ENCODE measurements at places on chromosomes 3 and 15.

- peak; percentile 28 for DNase-seq
These were observed 47.4 kb downstream of the MRPL46 start for GRCh38 chr15:88419830-88420229.

DNA sequence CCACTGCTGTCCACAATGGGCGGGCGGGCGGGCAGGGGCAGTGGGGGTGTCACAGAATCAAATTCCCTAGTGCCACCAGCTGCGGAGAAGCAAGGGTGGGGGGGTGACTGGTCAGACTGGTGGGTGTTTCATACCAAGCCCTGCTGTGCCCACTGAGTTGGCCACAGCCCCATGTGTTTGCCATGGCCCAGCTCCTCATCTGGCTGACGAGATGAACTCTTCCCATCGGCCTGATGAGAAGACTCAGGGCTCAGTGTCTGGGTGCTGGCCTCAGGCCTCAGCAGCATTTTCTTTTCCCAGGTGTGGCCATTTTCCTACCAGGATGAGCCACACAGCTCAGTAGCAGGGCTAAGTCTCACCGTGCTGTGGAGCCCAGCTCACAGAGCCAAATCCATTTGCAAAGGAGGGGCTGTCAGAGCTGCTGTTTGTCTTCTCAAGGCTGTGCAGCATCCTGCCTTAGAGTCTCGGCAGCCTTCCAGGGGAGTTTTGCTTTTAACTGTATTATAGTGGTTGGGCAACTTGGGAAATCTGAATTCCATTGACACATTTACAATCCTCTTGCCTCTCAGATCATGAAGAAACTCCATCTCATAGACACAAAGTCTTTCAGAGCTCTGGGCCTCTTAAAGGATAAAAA is 176.8 kb downstream of the ABHD5 start:
- no peak for DNase-seq

DNA sequence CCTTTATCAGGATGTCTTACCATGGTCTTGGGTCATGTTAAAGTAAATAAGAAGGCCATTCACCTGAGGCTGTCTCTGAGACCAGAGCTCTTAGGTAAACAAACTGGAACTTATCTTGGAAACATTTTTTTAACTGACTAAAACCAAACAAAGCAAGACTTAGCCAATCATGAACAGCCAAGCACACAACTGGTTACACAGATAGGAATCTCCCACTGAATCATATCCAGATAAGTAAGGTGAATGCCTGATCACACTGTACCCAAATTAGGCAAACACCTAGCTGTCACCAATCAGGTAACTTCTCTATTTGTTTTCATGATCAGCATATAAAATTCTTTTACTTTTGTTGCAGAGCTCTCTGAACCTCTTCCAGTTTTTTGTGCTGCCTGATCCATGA is 205.4 kb downstream of the CNTN3 start:
- no peak for DNase-seq

GRCh38 chr3:108516881-108517280 is 6.5 kb upstream of the MYH15 start:
- no peak for DNase-seq

DNA sequence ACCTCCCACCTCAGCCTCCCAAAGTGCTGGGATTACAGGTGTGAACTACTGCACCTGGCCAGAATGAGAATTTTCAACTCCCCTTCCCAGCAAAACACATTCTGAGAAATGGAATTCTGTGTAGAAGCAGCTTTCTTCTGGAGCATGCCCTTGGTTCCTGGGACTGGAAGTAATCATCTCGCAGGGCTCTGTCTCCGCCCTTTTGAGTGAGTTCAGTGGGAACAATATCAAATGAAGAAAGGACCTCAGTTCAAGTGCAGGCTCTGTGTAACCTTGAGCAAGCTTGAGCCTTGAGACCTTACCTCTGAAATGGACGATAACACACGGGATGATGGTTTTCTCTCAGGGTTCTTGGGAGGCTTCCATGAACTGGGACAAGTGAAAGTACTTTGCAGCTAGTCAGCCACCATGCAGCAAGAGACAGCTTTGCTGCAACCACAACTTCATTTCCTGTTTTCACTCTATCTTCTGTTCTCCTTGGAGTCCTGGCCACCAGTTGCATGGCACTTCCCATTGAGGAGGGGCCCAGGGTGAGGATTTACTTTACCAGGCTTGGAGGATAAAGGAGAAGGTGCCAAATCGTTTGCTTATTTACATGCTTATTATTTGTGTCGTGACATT is 35.7 kb upstream of the IGF1R start:
- no peak for DNase-seq

DNA sequence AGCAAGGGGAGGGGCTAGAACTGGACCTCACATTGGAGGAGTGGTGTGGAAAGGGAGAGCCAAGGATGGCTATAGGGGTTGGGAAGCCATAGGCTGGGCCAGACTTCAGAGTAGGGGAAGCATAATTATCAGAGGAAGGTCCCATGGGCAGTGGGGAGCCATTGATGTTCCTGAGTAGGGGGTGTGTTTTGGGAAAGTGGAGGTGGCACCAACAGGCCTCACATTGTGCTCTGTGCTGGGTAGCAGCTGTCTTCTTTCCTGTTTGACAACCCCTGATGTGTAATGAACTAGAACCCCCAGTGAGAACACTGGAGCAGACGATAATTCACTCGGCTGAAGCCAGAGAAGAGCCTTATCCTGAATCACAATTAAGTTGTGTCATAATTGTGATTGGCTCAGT is 41.2 kb downstream of the SLC6A11 start:
- DNase-seq, result no peak

DNA sequence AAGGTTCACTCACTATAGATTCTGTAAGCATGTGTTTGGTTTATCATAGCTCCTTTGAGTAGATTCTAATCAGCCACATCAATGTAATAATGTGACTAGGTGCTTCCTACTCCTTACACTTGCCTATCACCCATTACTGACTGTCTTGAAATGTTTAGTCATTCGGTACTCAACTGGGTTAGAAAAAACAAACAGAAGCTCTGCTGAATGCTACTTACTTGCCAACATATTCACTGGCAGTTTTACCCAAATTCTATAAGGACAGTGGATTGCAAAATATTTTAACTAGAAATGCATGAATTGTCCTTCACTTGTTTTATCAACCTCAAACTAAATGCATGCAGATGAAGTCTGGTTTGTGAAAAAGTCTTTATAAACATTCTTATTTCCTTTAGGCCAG is 352.1 kb upstream of the ALCAM start:
- DNase-seq, result no peak

- no peak for DNase-seq
These were observed 232.6 kb downstream of the ABHD5 start for GRCh38 chr3:43923104-43923882.

GRCh38 chr3:72112435-72112834 is 327.5 kb upstream of the PROK2 start:
- DNase-seq, result no peak

DNA sequence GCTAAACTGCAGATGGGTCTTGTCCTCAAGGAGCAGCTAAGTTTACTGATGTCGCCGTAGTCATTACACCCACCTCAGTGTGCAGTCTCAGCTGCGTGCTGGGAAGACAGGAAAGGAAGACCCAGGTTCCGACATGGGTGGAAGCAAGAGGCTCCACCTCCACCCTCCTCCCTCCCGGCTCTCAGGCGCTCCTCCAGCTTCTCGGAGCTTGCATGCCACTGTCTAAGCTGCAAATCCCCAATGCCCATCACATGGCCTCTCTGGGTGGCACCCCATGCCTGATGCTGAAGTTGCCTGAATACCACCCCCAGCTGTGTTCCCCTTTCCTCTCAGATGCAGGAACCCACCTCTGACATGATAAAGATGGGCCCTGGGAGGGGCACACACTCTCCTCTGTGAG is 58.5 kb downstream of the MGLL start:
- no peak for DNase-seq

GRCh38 chr3:141280086-141280485 is 48.5 kb downstream of the PXYLP1 start:
- DNase-seq, result no peak
